ENCODE measurements at places on chromosomes 3 and 15.

DNA sequence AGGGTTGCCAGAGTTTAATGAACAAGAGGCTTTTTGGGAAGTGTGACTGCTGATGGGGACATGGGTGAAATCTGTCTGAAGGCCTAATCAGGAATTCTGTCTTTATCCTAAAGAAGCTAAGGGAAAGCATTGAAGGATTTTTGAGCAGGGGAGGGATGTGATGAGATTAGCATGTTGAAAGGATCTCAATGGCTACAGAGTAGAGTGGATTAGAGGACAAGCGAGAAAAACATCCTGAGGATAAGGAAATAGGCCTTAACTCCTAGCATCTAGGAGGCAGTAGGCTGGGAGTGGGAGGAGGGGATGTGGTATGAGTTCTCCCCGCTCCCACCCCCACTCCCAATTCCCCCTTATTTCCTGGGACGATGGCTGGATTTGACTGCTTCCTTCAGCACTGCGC, 35.1 kb upstream of the SNTN start:
- no peak overlapping the region for H3K4me3 ChIP-seq
- H3K4me1 ChIP-seq = no peaks in the 10 kb centered on the region
- no peak for DNase-seq
- no peaks in the 10 kb centered on the region for H3K27me3 ChIP-seq
- no peak overlapping the region for H3K27ac ChIP-seq

DNA sequence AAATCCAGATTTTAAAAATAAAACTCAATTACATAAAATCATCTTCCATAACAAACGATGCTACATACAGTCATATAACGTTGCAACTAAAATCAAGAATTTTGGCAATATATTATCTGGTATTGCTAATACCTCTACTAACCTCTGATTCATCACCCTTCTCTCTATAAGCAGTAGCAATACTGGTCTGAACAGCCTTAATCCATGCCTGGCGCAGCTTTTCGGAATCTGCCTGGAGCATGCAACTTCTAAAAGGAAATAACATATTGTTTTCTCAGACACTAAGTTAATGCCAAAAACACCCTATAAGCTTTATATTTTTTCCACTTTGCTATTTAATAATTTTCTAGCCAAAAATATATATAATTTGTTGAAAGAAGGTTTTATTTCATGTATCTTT, 35.4 kb upstream of the XXYLT1 start:
- no peaks in the 10 kb centered on the region for H3K4me1 ChIP-seq
- H3K27ac ChIP-seq = no peak overlapping the region
- no peak for DNase-seq
- H3K27me3 ChIP-seq = no peaks in the 10 kb centered on the region
- H3K36me3 ChIP-seq = no peaks in the 10 kb centered on the region

- peak overlapping the region; percentile 99 for H3K27ac ChIP-seq
- H3K27me3 ChIP-seq = no peaks in the 10 kb centered on the region
- peak; percentile 100 for DNase-seq
- H3K4me3 ChIP-seq = peak overlapping the region; percentile 51
- H3K36me3 ChIP-seq = no peaks in the 10 kb centered on the region
These were observed 1.6 kb upstream of the TLE3 start for GRCh38 chr15:70099167-70099966.

- H3K4me1 ChIP-seq = no peaks in the 10 kb centered on the region
- no peak overlapping the region for H3K27ac ChIP-seq
- no peaks in the 10 kb centered on the region for H3K27me3 ChIP-seq
These were observed 9.4 kb upstream of the MGLL start for GRCh38 chr3:127831723-127832172.

DNA sequence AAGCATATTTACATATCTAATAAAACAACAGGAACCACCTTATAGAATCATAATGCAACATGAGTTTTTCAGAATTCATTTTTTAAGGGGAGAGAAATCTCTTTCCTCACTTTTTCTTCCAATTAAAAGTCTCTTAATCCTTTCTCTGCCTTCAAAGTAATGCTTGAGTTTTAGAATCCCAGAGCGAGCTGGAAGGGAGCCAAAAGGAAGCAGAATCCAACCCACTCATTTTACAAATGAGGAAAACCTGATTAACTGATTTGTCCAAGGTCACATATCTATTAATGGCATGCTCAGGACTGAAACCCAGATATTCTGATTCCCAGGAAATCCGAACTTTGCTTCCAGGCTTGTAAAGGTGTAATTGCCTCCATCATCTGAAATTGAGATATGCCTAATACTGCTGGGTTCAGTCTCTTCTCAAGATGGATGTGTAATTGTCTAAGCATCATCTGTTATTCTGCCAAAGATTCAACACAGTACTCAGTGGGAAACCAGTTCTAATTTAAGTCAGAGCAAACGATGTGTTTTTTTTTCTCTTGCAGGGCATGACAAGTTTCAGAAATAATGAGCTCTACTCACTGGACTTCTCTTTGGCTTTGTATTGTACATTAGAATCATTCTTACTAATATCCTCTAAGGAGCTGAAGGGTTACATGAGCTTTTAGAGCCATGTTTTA, 481.4 kb upstream of the CFAP20DC start:
- no peak overlapping the region for H3K27ac ChIP-seq
- H3K36me3 ChIP-seq = no peaks in the 10 kb centered on the region
- no peak overlapping the region for H3K4me3 ChIP-seq
- H3K27me3 ChIP-seq = no peaks in the 10 kb centered on the region
- H3K4me1 ChIP-seq = no peaks in the 10 kb centered on the region

GRCh38 chr3:36688815-36689214, 75.5 kb downstream of the DCLK3 start:
- H3K27me3 ChIP-seq = no peaks in the 10 kb centered on the region
- no peak overlapping the region for H3K4me3 ChIP-seq
- no peak overlapping the region for H3K27ac ChIP-seq
- no peaks in the 10 kb centered on the region for H3K36me3 ChIP-seq

GRCh38 chr3:149969110-149969939, 1.4 kb downstream of the PFN2 start:
- no peaks in the 10 kb centered on the region for H3K27me3 ChIP-seq
- H3K27ac ChIP-seq = peak overlapping the region; percentile 95
- peak overlapping the region; percentile 73 for H3K4me3 ChIP-seq
- no peaks in the 10 kb centered on the region for H3K36me3 ChIP-seq
- peak; percentile 49 for DNase-seq

GRCh38 chr3:66466606-66467270, 34.1 kb downstream of the LRIG1 start:
- H3K27me3 ChIP-seq = no peaks in the 10 kb centered on the region
- H3K27ac ChIP-seq = no peak overlapping the region
- no peak overlapping the region for H3K4me3 ChIP-seq
- H3K36me3 ChIP-seq = no peaks in the 10 kb centered on the region
- H3K4me1 ChIP-seq = no peaks in the 10 kb centered on the region

DNA sequence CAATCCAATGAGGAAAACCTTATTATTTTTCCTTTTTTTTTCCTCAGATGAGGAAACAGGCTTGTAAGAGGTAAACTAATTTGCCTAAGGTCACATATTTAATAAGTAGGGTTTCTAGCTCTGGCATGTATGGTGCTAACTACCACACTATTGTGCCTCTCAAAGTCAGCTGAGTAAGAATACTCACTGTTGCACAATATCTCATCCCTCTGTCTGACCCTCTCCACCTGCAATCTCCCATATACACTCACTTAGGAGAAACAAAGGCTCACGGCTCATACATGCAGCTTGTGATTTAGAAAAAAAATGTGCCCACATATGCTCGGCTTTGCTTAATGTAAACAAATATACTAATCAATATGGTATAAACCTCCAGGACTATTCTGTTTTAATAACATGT, 10.4 kb upstream of the ARIH1 start:
- H3K4me1 ChIP-seq = no peaks in the 10 kb centered on the region
- no peak overlapping the region for H3K27ac ChIP-seq

DNA sequence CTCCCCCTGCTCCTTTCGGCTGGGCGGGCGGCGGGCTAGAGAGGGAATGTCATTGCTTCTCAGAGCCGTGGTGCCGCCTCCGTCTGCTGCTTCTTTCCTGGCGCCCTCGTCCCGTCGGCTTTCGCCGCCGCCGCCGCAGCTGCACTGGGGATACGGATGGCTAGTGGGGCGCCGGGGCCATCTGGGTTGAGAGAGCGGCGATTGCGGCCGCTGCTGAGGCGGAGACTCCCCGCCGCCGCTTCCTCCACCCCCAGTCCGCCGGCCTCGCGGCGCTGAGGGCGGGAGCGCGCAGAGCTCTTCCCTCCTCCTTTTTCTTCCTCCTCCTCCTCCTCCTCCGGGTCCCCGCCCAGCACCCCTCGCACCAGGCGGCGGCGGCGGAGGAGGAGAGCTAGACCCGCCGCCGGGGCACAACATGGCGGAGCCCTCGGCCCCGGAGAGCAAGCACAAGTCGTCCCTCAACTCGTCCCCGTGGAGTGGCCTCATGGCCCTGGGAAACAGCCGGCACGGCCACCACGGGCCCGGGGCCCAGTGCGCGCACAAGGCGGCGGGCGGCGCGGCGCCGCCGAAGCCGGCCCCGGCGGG, at the start of gene STT3B:
Gene STT3B, plus strand, starts transcription at position 339 of the 582 bp plus-strand sequence. Its CDS starts 74 bp downstream, at position 413.
- H3K27me3 ChIP-seq = no peaks in the 10 kb centered on the region
- no peaks in the 10 kb centered on the region for H3K36me3 ChIP-seq
- no peak for DNase-seq

GRCh38 chr3:148930752-148931151, 60.6 kb upstream of the GYG1 start:
- H3K27ac ChIP-seq = no peak overlapping the region
- no peak overlapping the region for H3K4me3 ChIP-seq
- no peaks in the 10 kb centered on the region for H3K36me3 ChIP-seq
- H3K27me3 ChIP-seq = no peaks in the 10 kb centered on the region
- no peak for DNase-seq

GRCh38 chr3:64039981-64040733, 16.9 kb upstream of the PSMD6 start:
- no peaks in the 10 kb centered on the region for H3K27me3 ChIP-seq
- no peaks in the 10 kb centered on the region for H3K36me3 ChIP-seq
- H3K4me1 ChIP-seq = no peaks in the 10 kb centered on the region
- H3K4me3 ChIP-seq = no peak overlapping the region
- no peak for DNase-seq
- no peak overlapping the region for H3K27ac ChIP-seq

- peak overlapping the region; percentile 78 for H3K4me3 ChIP-seq
- peak overlapping the region; percentile 96 for H3K27ac ChIP-seq
- H3K36me3 ChIP-seq = no peaks in the 10 kb centered on the region
- H3K27me3 ChIP-seq = no peaks in the 10 kb centered on the region
- H3K4me1 ChIP-seq = peaks cover 3% of the 10 kb centered on the region
These were observed 116.2 kb upstream of the HACD2 start for GRCh38 chr3:123700791-123701722.

DNA sequence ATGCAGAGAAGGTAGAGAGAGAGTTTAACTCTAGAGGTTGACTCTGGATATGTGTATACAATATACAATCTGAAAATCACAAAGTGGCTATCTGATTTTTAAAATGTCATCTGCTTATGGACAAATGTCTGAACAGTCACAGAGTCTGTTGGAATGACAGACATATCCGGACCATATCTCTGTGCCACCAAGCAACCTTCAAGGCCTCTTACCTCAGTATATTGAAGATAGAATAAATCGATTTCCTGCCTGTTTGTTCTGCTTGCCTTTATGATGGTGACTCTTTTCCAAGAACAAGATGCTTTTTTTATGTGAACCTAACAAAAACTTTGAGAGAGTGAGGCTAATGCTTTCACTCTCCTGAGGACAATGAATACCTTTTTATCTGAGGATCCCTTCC, 151.1 kb downstream of the RBPMS2 start:
- no peaks in the 10 kb centered on the region for H3K27me3 ChIP-seq
- H3K27ac ChIP-seq = peak overlapping the region; percentile 14
- H3K4me1 ChIP-seq = no peaks in the 10 kb centered on the region
- no peak overlapping the region for H3K4me3 ChIP-seq
- no peaks in the 10 kb centered on the region for H3K36me3 ChIP-seq
- no peak for DNase-seq

DNA sequence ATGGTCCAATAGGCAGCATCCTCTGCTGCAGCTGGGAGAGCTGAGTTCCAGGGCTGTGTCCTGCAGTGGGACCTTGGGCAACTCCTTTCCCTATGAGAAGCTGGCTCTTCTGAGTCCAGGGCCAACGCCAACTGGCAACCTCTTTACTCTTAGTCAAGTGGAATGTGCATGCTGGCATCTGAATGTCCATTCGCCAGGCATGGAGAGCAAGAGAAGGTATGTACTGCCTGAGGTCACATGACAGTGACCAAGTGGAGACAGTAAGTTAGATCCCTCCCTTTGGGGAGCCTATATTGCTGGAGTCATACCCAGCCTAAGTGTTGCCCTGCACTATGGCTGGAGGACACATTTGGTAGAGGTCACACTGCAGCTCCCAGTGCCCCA, 12.1 kb downstream of the HEMK1 start:
- no peak for DNase-seq
- H3K36me3 ChIP-seq = no peaks in the 10 kb centered on the region
- no peaks in the 10 kb centered on the region for H3K27me3 ChIP-seq

DNA sequence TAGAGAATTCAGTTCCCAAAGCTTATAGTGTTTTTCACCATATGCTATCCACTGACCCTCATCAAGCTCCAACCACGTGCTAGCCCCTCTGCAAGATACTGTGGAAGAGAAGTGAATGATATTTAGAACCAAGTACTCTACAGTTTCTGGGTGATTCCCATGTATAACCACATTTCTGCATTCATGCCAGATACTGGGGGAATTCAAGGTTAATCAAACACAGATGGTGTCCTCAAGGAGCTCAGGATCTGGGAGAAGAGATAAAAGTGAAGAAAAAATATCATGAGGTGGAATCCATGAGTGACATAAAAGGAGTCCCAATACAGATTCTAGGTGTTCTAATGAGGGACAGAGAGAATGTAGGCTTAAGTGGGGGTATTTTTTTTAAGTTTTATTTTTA, 195.8 kb downstream of the FHIT start:
- no peaks in the 10 kb centered on the region for H3K27me3 ChIP-seq
- no peaks in the 10 kb centered on the region for H3K4me1 ChIP-seq
- H3K4me3 ChIP-seq = no peak overlapping the region
- DNase-seq = no peak

DNA sequence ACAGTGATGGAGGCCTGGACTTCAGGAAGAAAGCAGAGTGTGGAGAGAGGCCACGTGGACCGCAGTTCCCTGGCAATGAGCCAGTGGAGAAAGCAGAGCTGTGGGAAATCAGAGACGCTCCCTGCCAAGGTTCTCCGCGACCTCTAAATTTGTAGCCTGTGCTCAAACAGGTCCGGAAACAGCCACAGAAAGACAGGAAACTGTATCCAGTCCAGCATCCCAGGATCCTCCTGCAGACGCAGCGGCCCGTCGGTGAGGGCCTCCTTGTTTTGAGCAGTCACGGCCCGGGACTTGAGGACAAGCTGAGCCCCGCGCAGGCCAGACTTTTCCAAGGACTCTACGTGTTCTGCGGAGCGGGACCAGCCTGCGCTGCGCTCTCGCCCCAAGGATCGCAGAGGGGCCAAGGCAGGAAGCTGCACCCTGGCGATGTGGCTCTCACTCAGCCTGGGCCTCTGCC, 22.3 kb downstream of the RPSA start:
- H3K36me3 ChIP-seq = no peaks in the 10 kb centered on the region
- H3K27ac ChIP-seq = peak overlapping the region; percentile 27
- H3K4me1 ChIP-seq = no peaks in the 10 kb centered on the region
- no peak overlapping the region for H3K4me3 ChIP-seq
- no peaks in the 10 kb centered on the region for H3K27me3 ChIP-seq

- DNase-seq = no peak
- H3K27ac ChIP-seq = no peak overlapping the region
- H3K36me3 ChIP-seq = no peaks in the 10 kb centered on the region
- no peaks in the 10 kb centered on the region for H3K4me1 ChIP-seq
- no peak overlapping the region for H3K4me3 ChIP-seq
These were observed 222.7 kb downstream of the MTHFS start for GRCh38 chr15:79674124-79674465.

Measured in uterus (tissue), 4 donors.